SHP77 treated with DMSO at 0.1 percent for 48 hours (cell line): ENCODE measurements at places on chromosomes 12 and 14.

GRCh38 chr12:3049611-3050249 lies 27.4 kb upstream of the TSPAN9 start:
- DNase-seq: no peak

DNA sequence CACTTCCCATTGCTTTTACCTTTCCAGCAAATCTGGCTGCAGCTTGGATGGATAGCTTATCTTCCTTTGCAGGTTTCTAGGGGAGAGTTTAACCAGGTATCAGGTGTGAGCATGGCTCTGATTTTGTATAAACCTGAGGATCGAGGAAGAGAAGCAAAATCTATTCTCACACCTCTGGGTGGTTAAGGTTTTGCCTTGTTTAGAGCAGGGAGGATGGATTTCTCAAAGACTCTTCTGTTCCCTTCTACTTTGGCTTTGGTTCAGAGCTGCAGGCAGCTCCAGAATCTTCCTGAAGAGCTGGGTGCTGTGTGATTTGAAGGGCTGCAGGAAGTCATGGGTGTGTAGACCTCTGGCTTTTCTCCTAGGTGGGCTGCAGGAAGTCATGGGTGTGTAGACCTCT lies 1.7 kb downstream of the JDP2 start:
- no peak for DNase-seq

DNA sequence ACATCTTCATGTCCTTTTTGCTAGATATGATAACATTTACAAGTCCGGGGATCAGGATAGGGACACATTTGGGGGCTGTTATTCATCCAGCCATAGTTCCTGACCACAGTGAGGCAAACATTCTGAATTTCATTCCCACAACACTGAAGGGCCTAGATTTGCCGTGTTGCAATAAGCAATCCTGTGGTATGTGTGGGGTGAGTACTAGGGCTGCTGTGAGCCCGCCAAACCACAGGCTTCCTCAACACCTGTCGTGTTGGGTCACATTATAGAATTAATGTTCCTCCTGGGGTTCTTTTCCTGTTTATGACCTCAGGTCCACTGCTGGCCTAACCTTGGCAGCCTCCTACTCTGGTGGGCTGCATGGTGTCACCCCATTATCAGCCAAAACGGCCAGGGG lies 119.2 kb downstream of the TBC1D30 start:
- no peak for DNase-seq

- no peak for DNase-seq
Measured at GRCh38 chr14:71770431-71770830, 161.8 kb upstream of the RGS6 start.

DNA sequence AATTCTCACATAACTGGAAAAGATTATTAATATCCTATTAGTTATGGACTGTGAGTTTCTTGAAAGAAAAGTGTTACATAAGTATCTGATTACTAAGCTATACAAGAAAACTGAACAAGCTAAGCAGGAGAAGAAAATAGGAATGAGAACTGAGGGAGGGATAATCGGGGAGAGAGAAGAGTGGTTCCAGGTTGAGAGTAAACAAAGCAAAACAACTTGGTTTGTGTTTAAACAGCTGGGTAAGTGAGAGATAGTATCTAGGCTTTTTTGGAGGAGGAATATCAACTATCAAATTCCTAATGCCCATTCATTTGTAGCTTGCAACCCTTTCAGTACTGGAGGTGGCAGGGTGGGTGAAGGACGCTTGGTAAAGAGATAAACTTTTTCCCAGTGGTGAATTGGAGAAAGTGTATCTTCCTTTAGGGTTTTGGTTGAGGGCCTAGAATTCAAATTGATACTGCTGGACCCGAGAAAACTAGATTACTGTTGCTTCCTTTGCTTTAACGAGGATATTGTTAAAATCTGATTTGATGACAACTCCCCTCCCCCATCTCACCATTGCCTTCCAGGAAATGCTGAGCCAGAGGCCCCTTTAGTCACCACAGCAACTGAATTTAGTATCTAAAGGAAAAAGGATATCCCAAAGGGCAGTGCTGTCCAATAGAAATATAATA lies 2.0 kb upstream of the SLC2A3 start:
- no peak for DNase-seq

DNA sequence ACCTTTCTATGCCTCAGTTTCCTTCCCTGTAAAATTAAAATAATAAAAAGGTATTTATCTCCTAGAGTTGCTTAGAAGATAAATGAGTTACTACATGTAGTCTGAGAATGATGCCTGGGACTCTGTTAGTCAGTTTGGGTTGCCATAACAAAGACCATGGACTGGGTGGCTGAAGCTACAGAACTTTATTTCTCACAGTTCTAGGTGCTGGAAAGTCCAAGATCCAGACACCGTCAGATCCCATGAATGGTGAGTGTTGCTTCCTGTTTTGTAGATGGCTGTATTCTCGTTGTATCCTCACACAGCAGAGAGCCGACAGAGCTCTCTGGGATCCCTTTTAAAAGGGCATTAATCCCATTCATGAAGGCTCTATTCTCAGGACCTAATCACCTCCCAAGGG lies 64.0 kb upstream of the LTA4H start:
- DNase-seq: no peak

- DNase-seq: no peak
Measured at GRCh38 chr12:65632131-65632855, 192.0 kb upstream of the HMGA2 start.

GRCh38 chr12:57198329-57198728 lies 18.3 kb upstream of the NXPH4 start:
- no peak for DNase-seq

DNA sequence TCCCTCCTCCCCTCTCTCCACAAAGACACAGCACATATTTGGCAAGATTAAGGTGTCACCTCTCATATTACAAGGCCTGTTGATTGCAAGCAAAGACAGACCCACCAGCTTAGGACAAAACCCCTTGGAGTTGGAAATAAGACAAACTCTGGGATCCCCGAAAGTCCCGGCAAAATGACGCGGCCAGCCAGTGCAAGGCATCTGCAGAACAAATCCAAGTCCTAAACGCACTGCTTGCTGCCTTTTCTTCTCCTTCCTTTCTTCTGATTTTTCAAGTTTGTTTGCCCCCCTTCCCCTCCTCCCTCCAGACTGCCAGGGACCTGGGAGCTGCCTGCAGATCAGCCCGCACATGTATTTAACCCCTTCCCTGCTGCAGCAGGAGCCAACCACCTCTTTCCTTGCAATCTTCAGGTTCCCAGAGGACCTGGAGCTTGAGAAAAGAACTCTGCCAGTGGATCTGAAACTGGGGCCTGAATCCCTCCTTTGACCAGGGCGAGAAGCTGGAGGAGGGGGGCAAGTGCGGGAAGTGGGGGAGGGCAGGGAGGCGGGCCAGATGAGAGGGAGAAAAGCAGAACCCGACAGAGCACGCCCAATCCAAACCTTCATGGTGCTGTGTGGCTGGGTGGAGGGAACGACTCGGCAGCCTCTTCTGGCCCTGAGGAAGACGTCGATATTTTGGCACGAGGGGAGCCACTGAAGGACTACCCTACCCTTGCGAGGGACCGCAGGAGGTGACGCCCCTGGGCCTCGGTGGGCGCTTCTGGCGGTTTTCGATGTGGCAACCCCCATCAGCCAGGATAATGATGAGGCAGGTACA lies 2.0 kb upstream of the NTF3 start:
- no peak for DNase-seq

DNA sequence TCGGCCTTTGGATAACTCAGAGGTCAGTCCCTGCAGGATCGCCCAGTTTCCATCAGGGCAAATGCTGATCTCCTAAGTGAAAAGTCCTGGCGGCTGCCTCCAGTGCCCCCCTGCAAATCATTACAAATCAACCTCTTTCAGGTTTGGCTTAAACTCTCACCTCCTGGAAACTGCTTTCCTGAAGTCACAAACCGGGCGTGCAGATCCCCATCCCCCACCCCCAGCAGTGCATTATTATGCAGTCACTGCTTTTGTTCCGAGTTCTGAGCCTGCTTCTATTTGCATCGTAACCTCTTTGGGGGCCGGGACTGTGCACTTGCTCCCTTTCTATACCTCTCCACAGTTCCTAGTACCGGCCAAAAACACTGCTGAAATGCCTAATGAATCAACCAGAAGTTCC lies at the start of gene USP44:
TSS of gene USP44 (minus strand) at position 172 of the 400 bp plus-strand sequence. CDS start 17,220 bp downstream, outside the sequence.
- no peak for DNase-seq

GRCh38 chr14:77151918-77152588 lies 10.5 kb upstream of the ZDHHC22 start:
- peak; percentile 37 for DNase-seq

DNA sequence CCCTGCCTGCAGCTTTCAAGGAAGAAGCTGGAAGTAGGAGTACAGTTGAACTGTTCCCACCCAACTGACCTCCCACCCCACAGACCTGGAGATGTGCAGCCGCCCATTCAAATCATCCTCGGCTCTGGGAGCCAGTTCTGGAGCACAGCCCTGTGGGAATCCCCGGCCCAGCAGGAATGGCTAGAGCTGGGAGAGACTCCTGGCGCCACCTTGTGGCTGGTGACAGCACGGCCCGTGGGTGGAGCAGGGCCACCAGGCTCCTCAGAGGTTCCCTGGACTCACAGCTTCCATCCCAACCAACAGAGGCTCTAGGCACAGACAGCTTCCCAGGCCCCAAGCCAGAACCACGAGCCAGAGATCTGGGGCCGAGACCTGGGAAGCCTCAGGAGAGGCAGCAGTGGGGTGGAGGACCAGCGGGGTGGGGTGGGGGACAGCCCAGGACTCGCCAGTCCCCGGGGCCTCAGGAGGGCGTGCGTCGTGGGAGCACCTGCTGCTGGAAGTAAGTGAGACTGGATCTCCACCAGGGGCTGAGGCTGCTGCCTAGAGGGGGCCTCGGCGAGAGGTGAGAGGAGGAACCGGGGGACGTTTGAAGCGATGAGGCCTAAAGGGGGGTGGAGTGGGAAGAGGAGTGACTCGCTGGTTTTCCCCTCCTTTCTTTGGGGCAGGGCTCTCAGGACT lies 43.4 kb downstream of the RNF34 start:
- DNase-seq: peak; percentile 13

GRCh38 chr12:125685915-125686314 lies 620.7 kb downstream of the AACS start:
- DNase-seq: no peak

DNA sequence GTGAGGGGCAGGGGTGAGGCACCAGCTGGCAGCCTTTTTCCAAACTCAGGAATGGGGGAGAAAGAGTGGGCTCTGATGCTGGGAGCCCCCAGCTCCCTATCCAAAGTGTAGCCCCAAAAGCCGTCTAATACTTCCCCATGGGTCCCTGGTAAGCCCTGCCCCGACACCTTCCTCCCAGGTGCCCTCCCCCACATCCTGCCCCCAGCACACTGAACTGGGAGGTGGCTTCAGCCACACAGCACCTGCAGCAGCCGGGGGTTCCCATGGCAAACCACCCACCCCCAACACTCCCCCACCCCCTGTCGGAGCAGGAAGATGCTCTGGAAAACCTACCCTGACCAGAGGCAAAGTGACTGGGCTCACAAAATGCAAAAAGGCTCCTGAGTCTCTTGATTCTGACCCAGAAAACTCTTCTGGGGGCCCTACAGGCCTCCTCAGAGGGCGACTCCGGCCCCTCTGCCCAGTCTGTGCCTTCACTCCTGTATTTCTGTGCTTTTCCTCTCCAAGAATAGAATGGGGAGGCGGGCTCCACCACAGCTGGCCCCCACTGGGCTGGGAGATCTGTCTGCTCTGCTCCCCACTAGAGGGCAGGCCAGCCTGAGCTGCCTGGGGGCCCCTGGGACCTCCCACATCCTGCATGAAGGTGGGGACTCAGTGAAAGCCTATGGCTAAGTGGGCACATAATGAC lies 81.6 kb downstream of the ITPK1 start:
- DNase-seq: no peak

GRCh38 chr12:71011261-71011660 lies 90.7 kb upstream of the PTPRR start:
- no peak for DNase-seq

DNA sequence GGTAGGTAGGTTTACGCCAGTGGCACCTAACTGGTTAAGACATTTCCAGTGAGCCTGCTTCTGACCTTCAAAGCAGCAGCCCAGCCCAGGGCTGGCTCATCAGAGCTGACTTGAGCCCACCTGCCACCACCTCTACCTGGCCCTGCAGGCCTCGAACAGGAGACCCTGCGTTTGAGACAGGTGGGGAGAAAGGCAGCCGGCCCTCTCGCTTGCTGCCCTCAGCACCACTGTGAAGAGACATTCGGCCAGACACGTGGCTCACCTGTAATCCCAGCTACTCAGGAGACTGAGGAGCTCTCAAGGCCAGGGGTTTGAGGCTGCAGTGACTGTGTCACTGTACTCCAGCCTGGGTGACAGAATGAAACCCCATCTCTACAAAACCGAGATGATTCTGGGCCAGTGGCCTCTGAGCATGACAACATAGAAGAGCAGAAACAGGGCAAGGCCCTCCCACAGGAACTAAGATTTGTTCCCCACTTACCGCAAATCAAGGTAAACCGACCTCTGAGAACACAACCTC lies 74.2 kb downstream of the TESC start:
- DNase-seq: no peak

- no peak for DNase-seq
Measured at GRCh38 chr12:68138480-68138879, 21.1 kb downstream of the IFNG start.

GRCh38 chr12:129570796-129571400 lies 332.9 kb downstream of the TMEM132D start:
- no peak for DNase-seq

DNA sequence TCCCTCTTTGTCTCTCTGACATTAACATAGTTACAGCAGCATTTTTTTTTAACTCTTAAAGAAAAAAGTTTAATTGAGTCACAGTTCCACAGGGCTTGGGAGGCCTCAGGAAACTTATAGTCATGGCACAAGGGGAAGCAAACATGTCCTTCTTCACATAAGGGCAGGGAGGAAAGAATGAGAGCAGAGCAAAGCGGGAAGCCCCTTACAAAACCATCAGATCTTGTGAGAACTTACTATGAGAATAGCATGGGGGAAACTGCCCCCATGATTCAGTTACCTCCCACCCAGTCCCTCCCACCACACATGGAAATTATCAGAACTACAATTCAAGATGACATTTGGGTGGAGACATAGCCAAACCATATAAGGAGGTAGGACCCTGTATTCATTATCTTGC lies 96.2 kb downstream of the PLBD1 start:
- no peak for DNase-seq
